ENCODE measurements at places on chromosomes 4 and X.

GRCh38 chr4:28357990-28358389 lies 1497.3 kb downstream of the STIM2 start:
- no peak for DNase-seq

GRCh38 chr4:119580293-119580692 lies 48.3 kb downstream of the PDE5A start:
- no peak for DNase-seq

- DNase-seq: no peak
These were observed 8.8 kb downstream of the ANKRD37 start for GRCh38 chr4:185405296-185405999.

GRCh38 chrX:5681159-5681558 lies 547.5 kb downstream of the NLGN4X start:
- DNase-seq: no peak

DNA sequence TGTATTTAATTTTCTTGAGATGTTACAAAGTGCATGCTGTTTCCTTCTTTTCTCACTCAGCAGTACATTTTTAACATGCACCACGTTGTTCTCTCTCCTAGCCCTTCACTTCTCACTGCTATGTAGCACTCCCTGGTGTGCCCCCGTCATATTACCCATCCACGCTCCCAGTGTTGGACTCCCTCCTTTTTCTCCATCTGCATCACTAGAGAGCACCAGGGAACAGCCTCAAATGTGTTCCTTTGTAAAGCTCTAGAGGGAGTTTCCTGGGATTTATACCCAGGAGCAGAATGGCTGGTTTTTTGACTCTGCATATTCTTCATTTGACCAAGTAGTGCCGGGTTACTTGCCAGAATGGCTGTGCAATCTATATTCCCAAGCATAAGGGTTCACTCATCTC lies 240.3 kb upstream of the ANXA3 start:
- DNase-seq: no peak

Data from omental fat pad (tissue), 4 donors.